Body of pancreas (tissue), 4 donors: ENCODE measurements at places on chromosomes 4 and X. TPM values are rescaled to one million over a fixed set of nuclear protein-coding genes. Genes with fewer than 3 reads are reported as not detected.

GRCh38 chr4:8235686-8236085, 33.9 kb upstream of the HTRA3 start:
- no peaks in the 10 kb centered on the region for H3K27me3 ChIP-seq
- peaks cover 25% of the 10 kb centered on the region for H3K36me3 ChIP-seq
- no peak overlapping the region for H3K4me3 ChIP-seq
- H3K4me1 ChIP-seq, result no peaks in the 10 kb centered on the region
- H3K27ac ChIP-seq, result no peak overlapping the region

DNA sequence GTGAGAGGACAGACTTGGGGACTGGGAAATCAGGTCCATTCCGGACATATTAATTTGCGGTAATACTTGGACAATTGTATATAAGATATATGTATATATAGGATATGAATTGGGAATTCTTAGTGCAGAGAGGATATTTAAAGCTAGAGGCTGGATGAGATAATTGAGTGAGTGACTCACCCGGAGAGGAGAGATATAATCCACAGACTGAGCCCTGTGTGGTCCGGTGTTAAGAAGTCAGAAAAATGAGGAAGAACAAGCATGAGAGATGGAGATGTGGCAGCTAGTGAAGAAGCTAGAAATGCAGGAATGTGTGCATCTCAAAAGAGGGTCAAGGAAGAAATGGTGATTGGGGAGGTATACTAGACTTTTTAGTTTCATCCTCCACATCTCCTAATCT, 336.2 kb downstream of the SLC7A11 start:
- no peak overlapping the region for H3K4me3 ChIP-seq
- no peak overlapping the region for H3K27ac ChIP-seq
- no peaks in the 10 kb centered on the region for H3K4me1 ChIP-seq
- no peaks in the 10 kb centered on the region for H3K27me3 ChIP-seq
- no peaks in the 10 kb centered on the region for H3K36me3 ChIP-seq

GRCh38 chrX:56817179-56817578, 88.1 kb downstream of the NBDY start:
- no peaks in the 10 kb centered on the region for H3K36me3 ChIP-seq
- H3K27me3 ChIP-seq, result no peaks in the 10 kb centered on the region
- H3K27ac ChIP-seq, result no peak overlapping the region

DNA sequence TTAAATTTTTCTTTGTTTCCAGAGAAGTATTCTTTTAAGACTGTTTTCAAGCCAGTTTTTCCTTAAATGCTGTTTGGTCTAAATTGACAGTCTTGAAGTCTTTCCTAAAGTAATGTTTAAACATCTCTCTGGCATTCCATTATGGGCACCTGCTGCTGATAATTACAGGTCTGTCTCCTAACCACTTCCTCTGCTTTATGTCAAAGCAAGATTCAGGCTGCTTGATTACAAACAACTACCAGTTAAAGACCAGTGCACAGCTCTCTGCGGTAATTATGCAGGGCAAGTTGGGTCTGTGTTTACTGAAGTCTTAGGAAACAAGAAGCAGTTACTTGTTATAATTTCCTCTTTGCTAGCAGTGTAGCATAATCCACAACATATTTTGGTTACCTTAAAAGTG, 17.6 kb downstream of the UNC5C start:
- H3K27ac ChIP-seq, result no peak overlapping the region
- H3K27me3 ChIP-seq, result no peaks in the 10 kb centered on the region
- no peak overlapping the region for H3K4me3 ChIP-seq

- H3K27ac ChIP-seq, result no peak overlapping the region
- no peaks in the 10 kb centered on the region for H3K4me1 ChIP-seq
- no peaks in the 10 kb centered on the region for H3K27me3 ChIP-seq
- H3K4me3 ChIP-seq, result no peak overlapping the region
These were observed 216.6 kb downstream of the KDR start for GRCh38 chr4:54908763-54909162.

Gene DKK2
- total RNA-seq, result 0.52 TPM
